Activated T-helper 1 cell treated with anti-CD3 and anti-CD28 coated beads, Interleukin-12 subunit alpha, Interleukin-12 subunit beta, Interleukin-2, Interleukin-4 antibody, amounts not matched to agents 30 ng/mL and 10 ng/mL and 1 ng/mL, durations not matched to agents 14 hours and 24 hours and 36 hours (primary cell): ENCODE measurements at places on chromosomes 6 and 20. TPM values are rescaled to one million over a fixed set of nuclear protein-coding genes. Genes with fewer than 3 reads are reported as not detected.

DNA sequence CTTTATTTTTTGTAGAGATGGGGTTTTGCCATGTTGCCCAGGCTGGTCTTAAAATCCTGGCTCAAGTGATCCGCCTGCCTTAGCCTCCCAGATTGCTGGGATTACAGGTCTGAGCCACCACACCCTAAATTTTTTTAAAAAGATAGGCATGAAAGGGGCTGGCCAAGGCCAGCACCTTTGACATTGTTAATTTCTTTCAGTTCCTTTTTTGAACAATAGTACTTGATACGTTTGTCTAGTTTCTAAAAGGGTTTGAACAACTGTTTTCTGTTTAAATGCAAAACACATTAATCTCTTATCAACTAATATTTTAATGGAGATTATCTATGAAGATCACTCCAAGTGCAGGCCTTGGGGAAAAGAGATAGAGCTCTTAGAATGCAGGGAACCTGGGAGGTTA is 37.6 kb upstream of the PTPRK start:
- DNase-seq: no peak
- no peaks in the 10 kb centered on the region for H3K4me1 ChIP-seq
- H3K27me3 ChIP-seq: peaks cover 7% of the 10 kb centered on the region
- no peaks in the 10 kb centered on the region for H3K36me3 ChIP-seq
- H3K4me3 ChIP-seq: no peak overlapping the region

- no peaks in the 10 kb centered on the region for H3K27me3 ChIP-seq
- H3K27ac ChIP-seq: no peak overlapping the region
- DNase-seq: no peak
- peaks cover 64% of the 10 kb centered on the region for H3K4me1 ChIP-seq
Measured at GRCh38 chr6:24897186-24897585, 38.6 kb downstream of the RIPOR2 start.

DNA sequence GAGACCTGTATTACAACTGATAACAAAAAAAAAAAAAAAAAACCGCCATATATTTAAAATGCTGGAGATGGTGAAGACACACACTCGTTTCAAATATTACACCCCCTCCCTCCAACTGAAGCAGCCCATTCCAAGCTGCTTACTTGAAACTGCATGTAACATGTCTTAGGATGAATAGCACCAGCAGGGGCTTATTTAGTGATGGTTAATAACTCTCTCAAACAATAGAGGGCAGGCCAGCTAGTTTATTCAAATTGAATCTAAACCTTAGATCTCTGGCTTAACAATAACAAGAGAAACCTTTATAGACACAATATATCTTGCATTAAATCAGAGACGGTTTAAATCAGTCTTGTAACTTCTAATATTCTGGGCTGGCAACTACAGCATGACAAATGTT is 9.3 kb upstream of the JPH2 start:
- H3K4me3 ChIP-seq: no peak overlapping the region
- DNase-seq: no peak
- H3K4me1 ChIP-seq: peaks cover 17% of the 10 kb centered on the region

GRCh38 chr6:2589171-2589661 is 161.5 kb downstream of the MYLK4 start:
- no peaks in the 10 kb centered on the region for H3K36me3 ChIP-seq
- no peak overlapping the region for H3K27ac ChIP-seq
- no peaks in the 10 kb centered on the region for H3K4me1 ChIP-seq
- no peak overlapping the region for H3K4me3 ChIP-seq
- peaks cover 37% of the 10 kb centered on the region for H3K27me3 ChIP-seq

DNA sequence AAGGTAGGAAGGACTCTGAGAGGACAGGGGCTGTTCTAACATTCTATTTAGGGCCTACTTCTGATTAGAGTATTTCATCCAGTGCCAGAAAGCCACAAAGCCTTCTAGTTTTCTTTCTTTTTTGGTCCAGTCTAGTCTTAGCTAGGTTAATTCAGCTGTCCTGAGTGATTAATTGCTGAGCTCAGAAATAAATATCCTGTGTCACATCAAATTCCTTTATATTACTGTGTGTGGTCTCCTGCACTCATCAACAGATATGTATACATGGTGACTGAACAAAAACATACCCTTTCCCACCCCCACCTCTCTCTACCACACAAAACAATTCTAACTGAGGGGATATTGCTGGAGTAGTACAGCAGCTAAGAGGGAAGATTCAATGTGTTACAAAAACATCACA is 601.5 kb upstream of the NRSN1 start:
- DNase-seq: no peak
- no peaks in the 10 kb centered on the region for H3K4me1 ChIP-seq
- peaks cover 1% of the 10 kb centered on the region for H3K27me3 ChIP-seq
- H3K4me3 ChIP-seq: no peak overlapping the region
- no peak overlapping the region for H3K27ac ChIP-seq

GRCh38 chr6:107727096-107727757 is 96.9 kb downstream of the SCML4 start:
- no peak overlapping the region for H3K4me3 ChIP-seq
- no peak for DNase-seq
- peaks cover 6% of the 10 kb centered on the region for H3K36me3 ChIP-seq
- no peak overlapping the region for H3K27ac ChIP-seq
- peaks cover 71% of the 10 kb centered on the region for H3K4me1 ChIP-seq
- peaks cover 25% of the 10 kb centered on the region for H3K27me3 ChIP-seq

DNA sequence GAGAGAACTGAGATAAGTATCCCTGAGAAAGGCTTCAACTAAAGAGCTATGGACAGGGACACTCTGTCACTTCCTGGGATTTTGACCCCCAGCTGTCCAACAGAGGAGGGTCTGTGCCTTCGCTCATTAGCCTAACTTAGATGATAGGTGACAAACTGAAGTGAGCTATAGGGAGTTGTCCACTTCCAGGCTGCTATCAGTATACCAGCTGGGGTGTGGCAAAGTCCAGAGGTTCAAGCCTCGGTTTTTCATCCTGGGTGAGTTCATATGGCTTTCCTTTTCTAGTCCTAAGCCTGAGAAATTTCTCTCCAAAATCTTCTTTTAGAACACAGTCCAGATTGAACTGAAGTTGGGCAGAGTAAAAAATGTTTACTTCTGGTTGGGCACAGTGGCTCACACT is 5.9 kb upstream of the PAQR8 start:
- peaks cover 9% of the 10 kb centered on the region for H3K27me3 ChIP-seq
- H3K36me3 ChIP-seq: no peaks in the 10 kb centered on the region
- no peak for DNase-seq
- H3K4me3 ChIP-seq: no peak overlapping the region
- no peak overlapping the region for H3K27ac ChIP-seq

GRCh38 chr6:39055661-39056060 is 7.1 kb downstream of the GLP1R start:
- peaks cover 14% of the 10 kb centered on the region for H3K4me1 ChIP-seq
- H3K27me3 ChIP-seq: peaks cover 17% of the 10 kb centered on the region
- H3K27ac ChIP-seq: no peak overlapping the region
- no peak for DNase-seq
- H3K4me3 ChIP-seq: no peak overlapping the region

- H3K27me3 ChIP-seq: no peaks in the 10 kb centered on the region
- no peak overlapping the region for H3K4me3 ChIP-seq
- no peak for DNase-seq
- no peaks in the 10 kb centered on the region for H3K36me3 ChIP-seq
- H3K4me1 ChIP-seq: peaks cover 6% of the 10 kb centered on the region
Measured at GRCh38 chr6:10598084-10598960, 77.2 kb downstream of the GCNT2 start.

DNA sequence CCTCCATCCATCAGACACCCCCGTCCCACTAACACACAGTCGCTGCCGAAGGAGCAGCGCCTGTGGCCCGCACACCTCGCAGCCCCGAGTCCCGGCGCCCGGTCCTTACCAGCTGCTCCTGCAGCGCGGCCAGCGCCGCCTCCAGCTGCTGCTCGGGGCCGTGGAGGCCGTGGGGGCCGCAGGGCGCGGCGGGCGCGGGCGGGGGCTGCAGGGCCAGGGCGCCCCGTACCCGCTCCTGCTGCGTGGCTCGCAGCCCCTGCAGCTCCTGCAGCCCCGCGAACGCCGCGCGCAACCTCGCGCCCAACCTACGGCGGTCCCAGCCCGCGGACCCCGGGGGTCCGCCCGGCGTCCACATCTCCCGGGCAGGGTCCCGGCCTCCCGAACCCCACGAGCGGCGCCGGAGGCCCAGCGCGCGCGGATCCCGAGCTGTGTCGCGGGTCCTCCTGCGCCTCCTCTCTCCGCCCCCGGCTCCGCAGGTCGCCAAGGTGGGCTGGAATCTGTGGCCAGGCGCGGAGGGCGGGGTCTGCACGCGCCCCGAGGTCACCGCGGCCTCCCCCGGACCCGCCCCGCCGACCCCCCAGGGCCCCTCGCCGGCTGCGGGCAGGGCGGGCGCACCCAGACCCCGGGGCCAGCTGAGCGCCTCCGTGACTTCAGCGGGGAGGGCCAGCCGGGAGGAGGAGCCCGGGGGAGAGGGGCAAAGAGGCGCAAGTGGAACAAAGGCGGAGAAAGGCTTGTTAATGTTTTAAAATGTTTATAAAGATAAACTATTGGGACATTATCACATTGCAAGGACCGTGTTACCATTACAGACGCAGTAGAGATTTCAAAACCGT is at the start of gene DACT2:
TSS of gene DACT2 (minus strand) at position 499 of the 833 bp plus-strand sequence. CDS start at position 355, 144 bp downstream.
- H3K36me3 ChIP-seq: no peaks in the 10 kb centered on the region
- H3K27ac ChIP-seq: no peak within 1 kb of the TSS
- no peak within 1 kb of the TSS for H3K4me3 ChIP-seq
- DNase-seq: no peak
- peaks cover 32% of the 10 kb centered on the region for H3K27me3 ChIP-seq

GRCh38 chr20:60209048-60209447 is 250.8 kb downstream of the CDH26 start:
- no peak overlapping the region for H3K27ac ChIP-seq
- no peaks in the 10 kb centered on the region for H3K4me1 ChIP-seq
- no peak overlapping the region for H3K4me3 ChIP-seq
- H3K36me3 ChIP-seq: no peaks in the 10 kb centered on the region
- H3K27me3 ChIP-seq: no peaks in the 10 kb centered on the region

- no peak overlapping the region for H3K27ac ChIP-seq
- no peaks in the 10 kb centered on the region for H3K36me3 ChIP-seq
- peaks cover 23% of the 10 kb centered on the region for H3K4me1 ChIP-seq
- no peak for DNase-seq
Measured at GRCh38 chr20:45779011-45779915, 12.4 kb downstream of the WFDC3 start.

DNA sequence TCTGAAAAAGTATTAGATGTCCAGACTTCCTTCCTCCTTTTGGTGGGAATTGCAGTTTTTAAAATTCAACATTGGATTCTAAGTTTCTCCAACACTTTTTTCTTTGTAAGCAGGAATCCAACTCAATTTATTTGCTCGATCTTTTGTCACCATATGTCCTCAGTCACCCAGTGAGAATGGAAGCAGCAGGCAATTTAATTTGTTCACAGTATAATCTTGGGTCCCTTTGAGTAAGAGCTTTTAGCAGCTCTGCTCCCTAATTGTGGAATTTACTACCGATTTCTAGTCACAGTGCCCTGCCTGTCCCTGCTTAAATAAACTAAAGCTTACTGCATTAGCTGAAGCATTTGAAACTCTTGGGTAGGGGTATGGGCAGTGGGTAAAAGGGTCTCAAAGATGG is 98.6 kb downstream of the BTBD3 start:
- no peak overlapping the region for H3K27ac ChIP-seq
- H3K4me1 ChIP-seq: no peaks in the 10 kb centered on the region
- no peak for DNase-seq
- no peaks in the 10 kb centered on the region for H3K36me3 ChIP-seq

DNA sequence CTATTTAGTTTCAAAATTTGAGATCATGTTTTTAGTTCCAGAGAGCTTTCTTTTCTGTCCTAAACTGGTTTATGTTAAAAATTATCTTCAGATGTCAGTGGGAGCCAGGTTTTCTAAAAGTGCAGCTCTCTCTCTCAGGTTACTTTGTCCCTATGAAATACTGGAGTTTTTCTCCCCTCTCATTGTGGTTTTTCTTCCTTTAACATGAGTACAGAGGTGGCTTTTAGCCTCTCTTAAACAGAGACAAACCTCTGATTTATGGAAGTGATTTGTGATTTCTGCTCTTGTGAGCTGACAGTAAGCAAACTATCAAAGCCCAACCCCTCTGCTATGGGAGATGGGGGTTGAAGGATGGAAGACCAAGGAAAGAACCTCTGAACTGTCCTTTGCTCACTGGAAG is 85.7 kb downstream of the LIN28B start:
- no peak overlapping the region for H3K27ac ChIP-seq
- H3K4me3 ChIP-seq: no peak overlapping the region
- DNase-seq: no peak

DNA sequence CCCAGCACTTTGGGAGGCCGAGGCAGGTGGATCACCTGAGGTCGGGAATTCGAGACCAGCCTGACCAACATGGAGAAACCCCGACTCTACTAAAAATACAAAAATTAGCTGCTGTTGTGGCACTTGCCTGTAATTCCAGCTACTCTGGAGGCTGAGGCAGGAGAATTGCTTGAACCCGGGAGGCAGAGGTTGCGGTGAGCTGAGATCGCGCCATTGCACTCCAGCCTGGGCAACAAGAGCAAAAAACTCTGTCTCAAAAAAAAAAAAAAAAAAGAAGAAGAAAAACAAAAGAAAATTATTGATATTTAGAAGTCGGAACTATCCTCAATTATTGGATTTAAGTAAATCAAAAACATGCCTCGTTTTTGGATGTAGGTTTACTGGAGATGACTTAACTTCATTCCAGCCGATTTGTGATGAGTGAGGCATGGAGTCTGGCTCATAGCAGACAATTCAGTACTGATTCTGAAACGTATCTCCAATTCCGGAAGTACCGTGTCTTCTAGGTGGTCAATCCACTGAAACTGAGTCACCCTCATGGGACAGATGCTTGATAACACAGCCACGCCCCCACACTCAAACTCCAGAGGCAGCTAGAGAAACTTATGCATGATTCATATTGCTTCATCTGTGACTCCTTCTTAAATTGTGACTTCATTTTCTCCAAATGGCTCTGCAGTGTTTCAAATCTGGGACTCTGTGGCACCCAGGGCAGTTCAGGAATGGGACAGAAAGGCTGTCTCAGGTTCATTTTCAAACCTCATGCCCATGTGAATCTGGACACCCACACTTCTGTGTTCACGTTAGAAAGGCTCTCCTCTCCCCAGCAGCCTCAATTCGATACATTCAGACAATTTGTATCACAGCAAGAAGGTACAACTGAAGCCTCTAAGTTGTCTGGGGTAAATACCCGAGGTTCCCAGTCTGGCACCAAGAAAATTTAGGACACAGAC is 110.4 kb upstream of the ARMC2 start:
- no peak overlapping the region for H3K4me3 ChIP-seq
- H3K27ac ChIP-seq: no peak overlapping the region
- H3K27me3 ChIP-seq: peaks cover 10% of the 10 kb centered on the region
- no peaks in the 10 kb centered on the region for H3K4me1 ChIP-seq

The GJA1 gene
- total RNA-seq: not detected in 2 replicates

The OOEP gene
- total RNA-seq: 1.2 TPM in 1 of 2 replicates, not detected in the other

The STX11 gene
- total RNA-seq: 24.2 and 24.7 TPM in 2 replicates

The RUNX2 gene
- total RNA-seq: 12.7 TPM in 2 replicates

The TRDN gene
- total RNA-seq: not detected in 2 replicates

The PROKR2 gene
- total RNA-seq: not detected in 2 replicates

The IL17F gene
- total RNA-seq: 0.27 TPM in 1 of 2 replicates, not detected in the other

The PLEKHG1 gene
- 0.27 and 0.80 TPM in 2 replicates for total RNA-seq

The OR2B6 gene
- total RNA-seq: not detected in 2 replicates

The MYB gene
- 57.3 and 60.4 TPM in 2 replicates for total RNA-seq

The FAM217A gene
- total RNA-seq: not detected in 2 replicates

The ACTL10 gene
- 3.7 and 4.2 TPM in 2 replicates for total RNA-seq

The ARHGAP18 gene
- total RNA-seq: 3.8 and 5.0 TPM in 2 replicates

The MPIG6B gene
- not detected in 2 replicates for total RNA-seq

The DEF6 gene
- 123 and 125 TPM in 2 replicates for total RNA-seq

The ADGRG6 gene
- not detected in 2 replicates for total RNA-seq

The DSP gene
- total RNA-seq: not detected in 2 replicates
